NCI-H1930 (cell line): ENCODE measurements at places on chromosomes 1 and 21.

- no peak for DNase-seq
These were observed 126.6 kb downstream of the PTPRC start for GRCh38 chr1:198765416-198765815.

DNA sequence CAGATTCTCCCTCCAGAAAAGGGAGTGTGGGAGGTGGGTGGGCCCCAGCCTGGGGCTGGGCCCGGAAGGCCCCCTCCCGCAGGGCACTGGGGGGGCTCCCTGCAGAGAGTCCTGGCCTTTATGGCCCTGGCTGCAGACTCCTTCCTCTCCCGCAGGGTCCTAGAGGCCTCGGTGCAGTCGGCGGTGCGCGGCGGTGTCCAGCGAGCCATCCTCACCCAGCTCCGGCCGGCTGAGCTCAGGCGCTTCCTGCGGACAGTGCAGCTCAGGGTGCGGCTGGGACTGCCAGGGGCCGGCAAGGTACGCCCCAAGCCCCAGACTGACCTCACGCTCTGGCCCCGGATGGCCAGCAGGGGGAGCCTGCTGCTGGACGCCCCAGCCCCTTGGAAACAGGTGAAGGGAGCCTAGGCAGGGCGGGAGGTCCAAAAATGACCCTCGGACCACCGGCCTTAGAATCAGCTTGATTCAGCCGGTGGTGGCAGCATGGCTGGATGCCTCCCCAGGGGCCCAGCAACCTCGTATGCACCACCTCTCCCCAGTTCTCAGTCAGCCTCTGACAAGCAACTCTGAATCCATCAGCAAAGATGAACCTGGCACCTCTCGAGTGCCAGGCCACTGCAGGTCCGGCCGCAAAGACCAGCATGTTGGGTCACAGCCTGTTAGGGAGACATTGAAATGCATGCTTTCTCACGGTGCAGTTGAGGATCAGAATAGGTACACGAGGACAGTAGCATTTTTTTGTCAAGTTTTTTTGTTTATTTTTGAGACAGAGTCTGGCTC is 20.6 kb downstream of the MTHFR start:
- peak; percentile 9 for DNase-seq

GRCh38 chr21:45296638-45297037 is 8.9 kb upstream of the POFUT2 start:
- no peak for DNase-seq

DNA sequence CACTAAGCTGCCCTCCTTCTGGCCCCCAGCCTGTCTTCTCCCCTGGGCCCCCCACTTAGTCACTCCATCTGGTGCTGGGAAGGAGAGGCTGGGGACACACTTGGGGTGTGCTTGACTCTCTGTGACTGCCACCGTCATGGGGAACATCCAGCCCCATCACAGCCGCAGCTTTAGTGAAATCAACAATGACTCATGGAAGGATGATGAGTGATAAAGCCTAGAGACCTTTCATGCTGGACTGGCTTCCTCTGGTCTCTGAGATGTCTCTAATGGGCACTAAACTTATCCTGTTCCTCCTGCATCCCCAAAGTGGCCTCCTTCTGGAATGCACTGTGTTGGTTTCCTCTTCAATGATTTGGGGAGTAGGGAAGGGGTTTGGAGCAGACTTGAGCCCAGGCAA is 172.9 kb downstream of the GRIK3 start:
- no peak for DNase-seq

DNA sequence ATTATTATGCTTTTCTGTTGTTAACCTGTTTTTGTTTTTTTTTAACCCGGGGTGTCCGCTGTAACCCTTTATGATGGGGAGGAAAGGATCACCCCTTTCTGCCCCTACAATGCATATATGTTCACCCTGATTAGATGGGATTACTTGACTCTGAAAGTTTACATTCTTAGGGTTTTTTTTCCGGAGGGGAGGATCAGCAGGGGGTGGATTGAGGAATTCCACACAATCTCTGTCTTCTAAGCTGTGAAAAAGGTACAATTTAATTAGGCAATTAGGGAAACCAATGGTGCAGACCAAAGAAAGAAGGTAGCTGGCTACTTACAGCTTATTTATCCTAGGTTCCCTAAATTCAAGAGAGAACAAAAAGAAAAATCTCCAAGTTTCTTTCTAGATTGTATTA is 58.3 kb downstream of the EDEM3 start:
- no peak for DNase-seq

- DNase-seq: no peak
These were observed 100.2 kb upstream of the PPM1J start for GRCh38 chr1:112815376-112815775.

DNA sequence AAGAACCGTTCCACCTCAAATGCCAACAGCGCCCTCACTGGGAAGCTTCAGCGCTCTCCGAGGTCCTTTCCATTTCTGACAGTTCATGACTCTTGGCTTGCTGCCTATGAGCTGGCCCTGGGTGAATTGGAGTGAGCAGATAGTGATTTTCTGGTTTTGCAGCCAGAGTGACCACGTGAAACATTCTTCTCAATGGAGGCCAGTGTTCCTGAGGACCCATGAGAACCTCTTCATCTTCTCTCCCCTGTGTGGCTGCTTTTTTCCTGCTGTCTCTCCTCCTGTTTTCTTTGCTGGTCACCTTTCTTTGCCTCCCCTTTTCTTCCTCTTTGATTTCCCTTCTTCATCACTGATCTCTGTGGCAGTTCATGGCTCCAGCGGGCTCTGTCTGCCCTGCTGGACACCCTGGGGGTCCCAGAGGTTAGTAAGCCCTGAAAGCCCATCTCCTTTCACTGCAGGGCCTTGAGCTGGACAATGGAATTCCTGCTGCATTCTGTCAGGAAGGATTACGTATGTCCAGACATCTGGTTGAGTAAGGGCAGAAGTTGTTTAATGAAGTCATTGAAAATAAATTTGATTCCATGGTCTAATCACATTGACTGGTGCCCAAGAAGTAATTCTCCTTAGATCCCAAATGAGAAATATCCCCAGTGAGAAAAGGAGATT is 29.9 kb downstream of the VASH2 start:
- no peak for DNase-seq

DNA sequence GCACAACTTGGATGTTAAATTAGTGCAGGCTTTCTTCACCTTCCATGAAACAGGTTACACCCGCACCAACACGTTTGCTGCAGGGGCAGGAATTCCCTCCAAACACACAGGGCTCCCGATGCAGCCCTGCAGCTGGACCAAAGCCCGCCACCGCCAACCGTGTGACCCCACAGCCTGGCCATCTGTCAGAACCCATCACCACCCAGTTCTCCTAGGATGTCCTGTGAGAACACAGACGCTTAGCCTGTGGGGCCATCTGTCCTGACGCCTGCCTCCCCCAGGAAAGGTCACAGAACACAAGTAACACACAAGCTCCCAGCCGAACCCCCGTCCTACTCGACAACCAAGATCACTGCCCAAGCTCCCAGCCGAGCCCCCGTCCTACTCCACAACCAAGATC is 108.1 kb downstream of the NPHP4 start:
- DNase-seq: no peak

DNA sequence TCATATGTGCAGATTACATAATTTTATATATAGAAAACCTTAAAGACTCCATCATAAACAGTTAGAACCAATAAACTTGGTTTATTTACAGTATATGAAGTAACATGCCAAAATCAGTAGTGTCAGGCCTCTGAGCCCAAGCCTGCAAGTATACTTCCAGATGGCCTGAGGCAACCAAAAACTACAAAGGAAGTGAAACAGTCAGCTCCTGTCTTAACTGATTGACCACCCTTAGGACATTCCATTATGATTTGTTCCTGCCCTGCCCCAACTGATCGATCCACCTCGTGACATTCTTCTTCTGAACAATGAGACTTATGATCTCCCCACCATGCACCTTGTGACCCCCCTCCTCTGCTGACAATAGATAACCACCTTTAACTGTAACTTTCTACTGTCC is 630.3 kb downstream of the AMY1C start:
- no peak for DNase-seq

GRCh38 chr1:56404561-56405030 is 174.8 kb downstream of the PLPP3 start:
- no peak for DNase-seq

- no peak for DNase-seq
These were observed 29.0 kb downstream of the TRIM62 start for GRCh38 chr1:33152685-33153432.

DNA sequence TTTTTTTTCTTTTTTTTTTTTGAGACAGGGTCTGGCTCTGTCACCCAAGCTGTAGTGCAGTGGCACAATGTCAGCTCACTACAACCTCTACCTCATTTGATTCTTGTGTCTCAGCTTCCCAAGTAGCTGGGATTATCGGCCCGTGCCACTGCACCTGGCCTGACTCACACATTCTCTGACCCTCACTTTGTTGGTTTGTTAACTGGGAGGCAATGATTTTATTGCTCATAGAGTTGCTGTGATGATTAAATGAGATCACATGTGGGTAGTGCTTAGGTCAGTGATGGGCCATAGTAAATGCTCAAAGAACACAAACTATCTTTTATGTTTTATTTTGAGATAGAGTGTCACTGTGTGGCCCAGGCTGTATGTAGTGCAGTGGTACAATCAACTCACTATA is 47.3 kb upstream of the SSBP3 start:
- DNase-seq: no peak

- DNase-seq: no peak
These were observed 120.1 kb downstream of the CCDC185 start for GRCh38 chr1:223513309-223513708.

GRCh38 chr21:42062236-42063022 is 8.7 kb upstream of the UMODL1 start:
- no peak for DNase-seq

DNA sequence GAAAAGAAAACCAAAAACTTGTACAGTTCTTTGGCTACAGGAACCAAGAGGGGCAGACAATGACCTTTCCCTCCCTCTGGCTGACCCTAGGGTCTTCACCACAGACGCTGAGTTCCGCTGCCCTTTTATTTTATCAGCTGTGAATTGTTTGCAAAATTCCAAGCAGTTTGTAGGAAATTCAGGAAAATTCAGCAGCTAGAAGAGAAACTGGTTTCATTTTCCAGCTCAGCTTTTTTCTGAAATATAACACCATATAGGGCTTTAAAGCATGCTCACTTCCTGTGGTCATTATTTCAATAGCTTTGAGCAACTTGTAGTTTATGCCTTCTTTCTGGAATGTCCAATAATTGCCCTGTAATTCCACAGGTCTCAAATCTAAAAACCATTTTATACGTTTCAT is 5.5 kb upstream of the PIK3R3 start:
- no peak for DNase-seq

DNA sequence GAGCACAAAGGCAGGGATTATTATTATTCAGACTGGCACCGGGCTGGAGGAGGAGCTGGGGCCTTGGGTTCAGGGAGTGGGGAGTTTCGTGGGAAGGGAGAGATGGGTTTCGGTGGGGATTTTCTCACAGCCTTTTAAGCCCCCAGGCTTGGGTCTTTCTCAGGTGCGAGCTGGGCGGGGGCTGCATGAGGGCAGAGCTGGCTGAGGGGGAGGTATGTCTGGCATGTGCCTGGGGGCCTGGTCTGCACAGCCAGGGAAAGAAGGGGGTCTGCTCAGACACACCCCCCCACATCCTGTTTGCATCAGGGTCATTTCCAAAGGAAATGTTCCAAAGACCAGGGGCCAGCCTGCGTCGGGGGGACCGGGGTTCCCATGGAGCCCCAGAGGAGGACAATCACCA is 21.6 kb downstream of the GRHL3 start:
- no peak for DNase-seq

DNA sequence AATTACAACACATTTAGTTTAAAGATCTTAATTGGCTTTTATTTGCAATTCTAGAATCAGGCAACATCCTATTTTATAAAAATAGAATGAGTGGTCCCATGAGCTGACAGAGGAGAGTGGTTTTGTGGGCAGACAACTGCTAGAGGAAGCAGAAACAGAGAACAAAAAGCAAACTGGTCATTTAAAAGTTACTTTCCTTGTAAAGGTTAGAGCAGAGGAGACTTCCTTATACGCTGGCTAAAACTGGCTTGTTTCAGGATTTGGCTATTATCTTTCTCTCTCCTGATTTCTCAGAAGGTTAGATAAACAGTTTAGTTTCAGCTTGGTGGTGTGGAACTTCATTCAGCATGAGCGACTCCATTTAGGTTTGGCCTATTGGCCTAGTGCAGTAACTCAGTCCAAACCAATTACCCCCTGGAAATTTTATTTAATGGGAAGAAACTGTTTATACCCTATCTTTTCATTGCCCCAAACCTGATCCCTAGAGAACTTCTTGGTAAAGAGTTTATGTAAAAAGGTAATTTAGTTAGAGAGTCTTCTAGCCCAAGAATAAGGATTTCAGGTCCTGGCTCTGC is 32.2 kb upstream of the IL20 start:
- no peak for DNase-seq

GRCh38 chr21:33840771-33841170 is 74.8 kb downstream of the ATP5PO start:
- DNase-seq: no peak

DNA sequence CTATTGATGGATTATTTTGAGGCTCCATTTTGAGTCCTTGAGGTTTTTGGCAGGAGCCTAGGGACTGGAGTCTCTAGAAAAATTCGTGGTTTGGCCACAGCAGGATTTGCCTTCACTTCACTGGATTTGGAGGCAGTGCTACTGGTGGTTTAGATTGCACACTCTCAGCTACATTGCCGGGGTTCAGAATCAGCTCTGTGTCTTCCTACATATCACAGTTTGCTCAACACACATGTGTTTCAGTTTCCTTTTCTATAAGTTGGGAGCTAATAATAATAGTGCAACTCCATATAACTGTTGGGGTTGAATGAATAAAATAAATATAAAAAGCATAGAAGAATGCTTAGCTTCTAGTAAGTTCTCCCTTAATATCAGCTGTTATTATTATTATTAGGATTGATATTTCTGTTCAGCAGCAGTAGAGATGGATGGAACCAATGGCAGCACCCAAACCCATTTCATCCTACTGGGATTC is at the start of gene OR2W3:
Gene OR2W3, plus strand, starts transcription at position 425 of the 475 bp plus-strand sequence. Its CDS starts 0 bp downstream, at position 425.
- DNase-seq: no peak

- DNase-seq: no peak
These were observed 69.5 kb downstream of the PIK3CD start for GRCh38 chr1:9720785-9721605.

DNA sequence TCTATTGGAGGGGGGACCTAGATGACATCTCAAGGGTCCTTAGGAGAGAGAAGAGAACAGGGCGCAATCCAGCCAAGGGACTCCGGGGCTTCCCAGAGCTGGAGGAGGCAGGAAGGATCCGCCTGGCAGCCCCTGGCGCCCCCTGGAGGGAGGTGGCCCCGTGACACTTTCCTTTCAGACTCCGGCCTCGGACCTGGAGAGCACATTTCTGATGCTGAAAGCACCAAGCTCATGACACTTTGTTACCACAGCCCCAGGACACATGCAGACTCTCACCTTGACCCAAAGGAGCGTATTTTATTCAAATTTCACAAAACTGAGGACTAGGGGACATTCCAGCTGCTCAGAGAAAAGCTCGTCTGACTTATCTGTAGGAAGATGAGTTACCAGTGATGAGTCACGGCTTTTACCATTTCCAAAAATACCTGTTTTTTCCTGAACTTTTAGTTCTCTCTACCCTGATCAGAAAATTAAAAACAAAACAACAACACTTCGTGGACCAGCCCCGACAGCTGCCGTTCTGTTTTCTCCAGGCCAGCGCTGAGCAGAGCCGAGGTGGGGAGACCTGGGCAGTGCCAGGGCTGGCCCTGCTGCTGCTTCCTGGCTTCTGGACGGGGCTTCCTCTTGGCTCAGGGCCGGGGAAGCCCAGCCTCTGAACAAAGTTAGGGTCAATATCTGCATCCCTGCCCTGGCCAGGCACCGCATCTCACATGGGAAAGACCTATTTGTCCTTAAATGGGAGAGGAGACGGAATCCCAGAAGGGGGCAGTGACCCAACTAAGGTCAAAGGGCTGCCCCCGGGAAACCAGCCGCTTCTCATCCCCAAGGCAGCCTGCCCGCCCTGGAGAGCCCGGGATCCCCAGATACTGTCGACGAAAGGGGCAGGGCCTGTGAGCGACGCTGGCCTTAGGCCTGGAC is 21.6 kb upstream of the POFUT2 start:
- peak; percentile 37 for DNase-seq

- no peak for DNase-seq
These were observed 38.3 kb upstream of the LAMC2 start for GRCh38 chr1:183147735-183148134.
